NCI-H187 treated with DMSO at 0.1 percent for 48 hours (cell line): ENCODE measurements at places on chromosomes 4 and X.

- peak; percentile 41 for DNase-seq
Observed at GRCh38 chrX:123859409-123859845, 426 bp upstream of the XIAP start.

DNA sequence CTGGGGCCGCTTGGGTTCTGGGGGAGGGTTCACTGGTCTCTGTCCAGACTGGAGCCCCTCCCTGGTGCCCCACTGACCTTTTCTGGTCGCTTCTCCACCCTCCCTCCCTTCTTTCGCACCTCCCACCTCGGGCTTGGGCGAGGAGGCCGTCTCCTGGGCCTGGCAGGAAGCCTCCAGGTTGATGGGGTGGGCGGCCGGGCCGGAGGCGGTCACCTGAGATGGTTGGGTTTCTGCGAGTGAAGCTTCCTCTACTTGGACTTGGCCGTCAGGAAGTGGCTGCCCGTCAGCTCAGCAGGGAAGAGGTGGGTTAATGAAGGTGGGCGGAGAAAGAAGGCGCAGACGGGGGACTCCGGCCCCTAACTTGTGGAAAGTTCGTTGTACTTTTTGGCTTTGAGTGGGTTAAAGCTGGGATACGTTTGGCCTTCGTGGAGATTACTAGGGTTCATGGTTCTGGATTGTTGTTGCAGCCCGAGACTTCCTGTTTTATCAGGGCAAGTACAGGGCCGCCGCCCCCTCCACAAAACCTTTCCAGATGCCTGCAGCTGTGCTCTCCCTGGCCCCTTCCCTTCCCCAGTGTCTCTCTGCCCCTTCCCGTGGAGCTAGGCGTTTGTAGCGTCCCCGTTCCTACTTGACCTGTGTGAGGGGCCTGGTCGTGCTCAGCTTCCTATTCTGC is 1.2 kb downstream of the AKAP17A start:
- no peak for DNase-seq

GRCh38 chr4:73311428-73311827 is 52.8 kb upstream of the ANKRD17 start:
- DNase-seq: no peak

- DNase-seq: no peak
Observed at GRCh38 chrX:16112428-16112827, 10.9 kb upstream of the GRPR start.

DNA sequence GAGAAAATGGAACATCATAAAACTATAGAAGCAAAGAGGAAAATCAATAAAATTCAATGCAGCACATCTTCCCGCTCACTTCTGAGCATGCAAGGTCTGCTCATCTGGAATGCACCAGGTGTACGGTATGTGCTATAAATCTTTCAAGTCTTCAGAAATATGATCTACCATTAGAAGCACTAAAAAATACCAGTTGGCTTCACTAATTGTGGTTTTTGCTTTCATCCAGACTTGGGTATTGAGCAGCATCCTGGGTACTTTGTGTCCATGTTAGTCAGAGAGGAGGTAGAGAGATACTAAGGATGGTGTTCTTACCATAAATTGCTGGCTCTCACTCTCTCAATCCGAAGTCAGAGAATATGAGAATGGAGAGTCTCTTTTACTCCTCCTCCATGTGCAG is 477.1 kb downstream of the PPARGC1A start:
- DNase-seq: peak; percentile 42
